Daoy (cell line): ENCODE measurements at places on chromosomes 6 and 20.

DNA sequence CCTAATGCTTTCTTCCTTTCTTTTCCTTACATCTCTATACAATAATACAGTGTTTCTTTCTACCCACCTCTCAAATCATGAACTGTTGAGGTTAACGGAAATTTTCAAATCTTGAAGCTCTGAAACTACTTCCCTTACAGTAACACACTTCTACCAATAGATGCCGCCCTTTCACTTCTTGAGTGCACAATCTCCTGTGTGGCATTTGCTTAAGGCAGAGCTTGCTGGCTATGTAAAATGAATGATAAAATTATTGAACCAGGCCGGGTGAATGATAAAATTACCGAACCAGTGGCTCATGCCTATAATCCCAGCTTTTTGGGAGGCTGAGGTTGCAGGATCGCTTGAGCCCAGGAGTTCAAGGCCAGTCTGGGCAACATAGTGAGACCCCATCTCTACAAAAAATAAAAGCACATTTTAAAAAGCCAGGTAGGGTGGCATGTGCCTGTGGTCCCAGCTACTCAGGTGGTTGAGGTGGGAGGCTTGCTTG, 56.8 kb downstream of the KCNS1 start:
- DNase-seq, result peak; percentile 61

GRCh38 chr6:70599187-70599586, 32.5 kb downstream of the SDHAF4 start:
- no peak for DNase-seq

GRCh38 chr20:33653900-33654596, 8.1 kb upstream of the C20orf144 start:
- no peak for DNase-seq

- no peak for DNase-seq
These were observed 86.4 kb downstream of the ATXN1 start for GRCh38 chr6:16674801-16675392.

DNA sequence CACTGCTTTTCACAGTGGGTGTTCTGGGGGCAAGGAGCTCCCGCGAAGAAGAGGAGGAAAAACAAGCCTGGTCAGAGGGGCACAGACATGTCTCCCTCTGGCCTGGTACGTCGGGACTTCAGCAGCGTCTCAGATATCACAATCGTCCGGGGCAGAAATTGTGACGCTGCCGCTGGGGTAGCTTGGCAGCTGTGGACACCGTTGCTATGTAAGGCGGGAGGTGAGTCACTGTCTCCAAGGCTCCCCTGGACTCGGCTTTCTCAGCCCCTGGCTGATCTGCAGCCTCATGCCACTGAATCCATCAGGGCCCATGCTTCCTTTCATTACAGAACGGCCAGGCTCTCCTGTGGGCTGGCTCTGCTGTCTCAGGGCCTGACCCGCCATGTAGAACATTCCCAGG, 98.7 kb downstream of the SULF2 start:
- peak; percentile 94 for DNase-seq

- DNase-seq, result no peak
These were observed 17.9 kb upstream of the CST3 start for GRCh38 chr20:23655491-23656211.

GRCh38 chr6:90175627-90176538, 120.8 kb downstream of the BACH2 start:
- peak; percentile 28 for DNase-seq
